ENCODE measurements at places on chromosomes 12 and 14.

- DNase-seq = no peak
These were observed 116.6 kb downstream of the SLC25A47 start for GRCh38 chr14:100439781-100440180.

- DNase-seq = no peak
These were observed 136.5 kb upstream of the VRK1 start for GRCh38 chr14:96660667-96661066.

DNA sequence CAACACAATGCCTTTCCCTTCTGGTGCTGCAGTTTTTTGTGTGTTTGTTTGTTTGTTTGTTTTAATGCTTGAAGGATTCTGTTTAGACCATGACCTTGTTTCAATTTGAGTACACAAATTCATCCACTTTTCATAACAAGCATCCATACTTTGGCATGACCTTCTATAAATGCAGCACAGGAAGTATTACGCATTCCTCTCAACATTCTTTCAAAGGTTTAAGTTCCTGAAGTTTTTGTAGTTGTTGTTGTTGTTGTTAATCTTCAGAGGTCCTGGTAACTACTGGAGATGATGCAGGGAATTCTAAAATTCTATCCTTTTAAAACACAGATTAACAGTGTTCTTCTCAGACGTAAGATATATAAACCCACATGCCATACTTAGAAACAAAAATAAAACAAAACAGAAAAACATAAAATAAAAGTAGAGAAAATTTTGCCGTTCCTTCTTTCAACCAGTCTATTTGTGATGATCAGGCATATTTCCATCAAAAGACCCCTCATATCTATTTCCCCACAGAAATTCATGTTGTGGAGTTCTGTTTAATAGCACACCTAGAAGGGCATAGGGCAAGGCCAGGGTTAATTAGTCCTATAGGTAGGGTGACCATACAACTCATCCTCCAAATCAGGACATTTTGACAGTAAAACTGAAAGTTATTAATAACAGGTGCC, 529.9 kb downstream of the NOVA1 start:
- no peak for DNase-seq

DNA sequence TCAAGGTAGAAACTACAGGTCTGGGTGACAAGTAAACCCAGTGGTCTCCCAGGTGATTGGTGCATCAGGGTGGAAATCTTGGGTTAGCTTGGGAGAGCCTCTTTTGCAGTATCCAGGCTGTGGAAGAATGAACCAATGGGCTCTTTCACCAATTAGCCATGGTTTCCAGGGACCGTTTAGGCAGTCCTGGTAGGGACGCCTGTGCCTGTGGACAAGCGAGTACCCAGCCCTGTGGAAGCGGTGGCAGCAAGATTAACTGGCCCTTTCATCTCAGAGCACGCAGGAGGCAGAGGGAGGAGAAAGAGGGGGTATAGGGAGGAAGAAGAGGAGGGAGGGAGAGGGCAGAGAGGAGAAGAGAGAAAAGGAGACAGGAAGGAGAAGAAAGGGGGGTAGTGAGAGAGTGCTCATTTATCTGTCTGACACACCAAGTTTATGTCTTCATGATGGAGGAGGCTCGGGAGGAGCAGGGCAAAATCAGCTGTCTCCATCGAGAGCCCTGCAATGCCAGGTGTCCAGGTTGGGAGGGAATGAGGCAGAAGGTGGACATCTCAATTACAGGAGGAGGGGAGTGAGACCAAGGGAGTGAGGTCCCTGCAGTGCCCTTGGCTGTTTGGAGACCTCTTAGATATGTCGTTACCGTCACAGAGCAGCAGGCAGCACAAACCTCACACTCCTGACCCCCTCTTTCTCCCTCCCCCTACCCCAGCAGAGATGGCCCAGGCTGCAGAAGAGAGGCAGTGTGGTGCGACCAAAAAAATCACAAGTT, 4.6 kb upstream of the ZDHHC22 start:
- DNase-seq = no peak

GRCh38 chr14:61300754-61301153, 19.6 kb upstream of the TMEM30B start:
- DNase-seq = no peak

GRCh38 chr14:47040550-47040949, 389.0 kb upstream of the RPL10L start:
- no peak for DNase-seq
